Activated naive CD4-positive, alpha-beta T cell (primary cell): ENCODE measurements at places on chromosomes 13 and 19.

DNA sequence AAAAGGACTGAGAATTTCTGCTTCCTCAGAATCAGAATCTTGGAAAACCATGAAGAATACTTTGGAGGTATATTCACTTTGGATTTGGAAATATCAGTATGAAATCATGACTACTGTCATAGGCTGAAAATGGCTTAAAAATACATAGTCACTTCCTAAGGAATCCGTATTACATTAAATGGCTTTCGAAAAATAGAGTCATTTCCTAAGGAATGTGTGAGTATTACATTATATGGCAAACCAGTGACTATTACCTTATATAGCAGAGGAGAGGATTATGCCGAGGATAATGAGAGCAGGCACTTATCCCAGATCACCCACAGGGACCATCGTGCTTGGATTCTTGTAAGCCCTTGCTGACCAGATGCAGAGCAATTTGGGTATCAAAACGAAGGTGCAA, 1471.8 kb downstream of the EFNB2 start:
- DNase-seq = no peak

- no peak for DNase-seq
Measured at GRCh38 chr13:98500963-98501421, 75.9 kb downstream of the STK24 start.

DNA sequence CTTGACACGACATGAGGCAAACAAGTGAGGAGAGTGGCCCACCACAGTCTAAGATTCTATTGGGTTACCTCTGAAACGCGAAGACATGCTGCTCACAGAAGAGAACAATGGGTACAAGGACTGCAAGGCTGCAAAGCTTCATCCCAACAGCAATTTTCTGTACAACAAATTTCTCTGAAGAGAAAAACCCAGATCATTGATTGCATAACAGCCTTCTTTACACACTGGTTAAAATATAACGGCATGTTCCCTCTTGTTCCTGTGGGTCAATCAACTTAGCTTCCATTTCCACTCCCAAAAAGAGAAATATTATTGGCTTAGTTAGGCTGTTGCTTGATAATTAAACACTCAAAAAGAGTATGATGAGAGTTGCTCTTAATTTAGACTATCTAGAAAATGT, at the start of gene CPB2:
Gene CPB2 (minus strand): TSS at position 166 of the 400 bp plus-strand sequence. CDS start 24 bp downstream, at position 142.
- no peak for DNase-seq

- DNase-seq = no peak
Measured at GRCh38 chr13:42369071-42369797, 97.3 kb downstream of the AKAP11 start.

- no peak for DNase-seq
Measured at GRCh38 chr19:13701624-13702023, 62.7 kb upstream of the MRI1 start.

DNA sequence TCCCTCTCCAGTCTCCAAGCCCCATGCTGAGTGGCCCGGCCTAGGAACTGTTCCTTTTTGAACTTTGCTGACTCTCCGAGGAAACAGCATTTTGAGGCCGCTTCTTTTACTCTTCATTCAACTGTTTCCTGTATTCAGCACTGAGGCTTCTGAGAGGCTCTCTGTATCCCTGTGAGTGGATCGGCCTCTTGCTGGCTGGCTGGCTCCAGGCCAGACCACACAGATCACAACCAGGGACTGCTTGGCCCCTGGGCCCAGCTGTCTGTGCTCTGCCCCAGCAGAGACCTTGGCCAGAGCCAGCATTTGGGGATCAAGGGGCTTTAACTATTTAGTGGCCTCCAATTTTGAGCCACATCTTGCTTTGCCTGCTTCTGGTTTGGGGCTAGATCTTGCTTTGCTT, 75.6 kb upstream of the KL start:
- DNase-seq = no peak

DNA sequence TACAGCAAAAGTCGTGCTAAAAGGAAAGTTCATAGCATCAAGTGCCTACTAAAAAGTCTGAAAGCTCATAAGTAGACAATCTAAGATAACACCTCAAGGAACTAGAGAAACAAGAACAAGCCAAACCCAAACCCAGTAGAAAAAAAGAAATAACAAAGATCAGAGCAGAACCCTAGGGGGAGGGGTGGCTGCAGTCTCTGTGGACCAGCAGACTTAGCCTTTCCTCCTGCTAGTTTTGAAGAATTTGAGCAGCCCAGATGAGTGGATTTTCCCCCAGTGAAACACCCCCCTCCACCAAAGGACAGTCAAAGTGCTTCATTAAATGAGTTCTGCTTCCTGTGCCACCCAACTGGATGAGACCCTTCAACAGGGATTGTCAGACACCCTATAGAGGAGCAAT, 2.6 kb upstream of the ZNF486 start:
- no peak for DNase-seq

DNA sequence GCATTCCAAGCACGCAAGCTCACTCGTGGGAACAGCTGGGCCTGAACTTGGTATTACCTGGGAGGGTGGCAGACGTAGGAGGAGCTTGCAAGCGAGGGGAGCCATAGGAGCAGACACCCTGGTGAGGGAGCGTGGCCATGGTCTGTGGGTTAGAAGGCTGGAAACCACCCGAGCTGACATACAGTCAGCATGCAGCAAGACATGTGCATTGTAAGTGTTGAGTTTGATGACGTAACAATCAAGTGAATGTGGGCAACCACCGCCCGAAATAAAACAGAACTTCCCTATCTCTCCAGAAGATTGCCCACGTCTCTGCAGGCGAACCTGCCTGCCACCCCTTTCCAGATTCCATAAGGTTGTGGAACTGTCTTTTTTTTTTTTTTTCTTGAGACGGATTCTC, 26.8 kb downstream of the UBXN6 start:
- no peak for DNase-seq

DNA sequence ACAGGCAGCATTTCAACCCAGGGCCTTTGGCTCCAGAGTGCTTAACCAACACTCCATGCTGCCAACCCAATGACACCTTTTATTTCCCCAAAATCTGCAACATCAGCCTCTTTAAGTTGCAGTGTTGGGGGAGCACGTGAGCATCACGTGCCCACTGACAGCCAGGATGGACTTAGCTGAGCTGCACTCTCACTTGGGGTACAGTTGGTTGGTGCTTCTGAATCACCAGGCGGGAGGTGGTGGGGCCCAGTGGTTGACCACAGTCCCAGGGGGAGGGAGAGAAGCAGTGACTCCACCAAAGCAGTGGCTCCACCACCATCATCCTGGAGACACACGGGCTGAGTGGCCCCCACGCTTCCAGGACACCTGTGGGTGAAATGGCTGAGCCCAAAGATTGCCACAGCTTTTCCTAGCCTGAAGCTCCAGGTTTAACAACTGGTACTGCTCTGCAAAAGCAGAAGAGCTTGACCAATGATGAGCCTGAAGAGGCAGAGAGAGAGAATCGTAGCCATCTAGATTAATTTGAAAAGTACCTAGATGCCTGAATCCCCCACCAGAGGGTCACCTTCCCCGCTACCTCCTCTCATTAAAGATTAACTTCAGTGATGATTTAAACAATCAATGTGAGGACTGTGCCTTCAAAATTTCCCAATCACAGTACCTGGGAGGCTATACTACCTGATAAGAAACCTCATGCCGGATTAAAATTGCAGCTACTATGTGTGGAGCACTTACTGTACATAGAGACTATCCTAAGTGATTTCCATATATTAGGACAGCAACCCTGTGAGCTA, 193.8 kb downstream of the FOXO1 start:
- DNase-seq = no peak

GRCh38 chr19:45763691-45764294, 5.3 kb downstream of the SIX5 start:
- no peak for DNase-seq

DNA sequence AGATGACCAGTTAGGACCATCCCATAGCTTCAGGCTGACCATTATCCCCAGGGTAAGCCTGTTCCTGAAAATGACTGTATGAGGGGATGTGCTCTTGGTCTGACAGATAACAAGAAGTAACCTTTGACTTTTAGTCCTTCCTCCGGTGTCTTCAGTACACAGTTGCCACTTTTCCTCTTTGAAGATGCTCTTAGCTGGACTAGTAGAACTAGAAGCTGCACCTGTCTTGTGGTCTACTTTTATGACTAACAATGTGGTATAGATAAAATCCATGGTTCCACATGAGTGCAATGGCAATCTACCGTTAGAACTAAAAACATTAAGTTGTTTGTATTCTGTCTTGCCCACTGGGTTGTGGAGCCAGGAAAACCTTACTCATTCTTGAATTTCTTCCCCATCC, 5.9 kb upstream of the RUBCNL start:
- no peak for DNase-seq

DNA sequence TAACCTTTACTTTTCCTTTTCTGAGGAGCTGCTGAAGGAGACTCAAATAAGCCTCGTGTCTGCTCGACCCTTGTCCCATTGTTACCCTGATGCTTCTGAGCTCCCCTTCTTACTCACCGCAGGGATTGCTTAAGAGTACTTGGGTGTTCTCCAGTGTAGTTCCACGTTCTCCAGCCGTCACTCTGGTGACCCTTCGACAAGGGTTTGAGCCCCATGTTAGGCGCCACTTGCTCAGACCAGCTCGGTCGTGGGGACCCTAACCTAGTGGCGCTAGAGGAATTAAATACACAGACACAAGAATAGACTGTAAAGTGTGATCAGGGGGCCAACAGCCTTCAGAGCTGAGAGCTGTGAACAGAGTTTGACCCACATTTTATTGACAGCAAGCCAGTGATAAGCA, 10.3 kb downstream of the ZNF480 start:
- no peak for DNase-seq

DNA sequence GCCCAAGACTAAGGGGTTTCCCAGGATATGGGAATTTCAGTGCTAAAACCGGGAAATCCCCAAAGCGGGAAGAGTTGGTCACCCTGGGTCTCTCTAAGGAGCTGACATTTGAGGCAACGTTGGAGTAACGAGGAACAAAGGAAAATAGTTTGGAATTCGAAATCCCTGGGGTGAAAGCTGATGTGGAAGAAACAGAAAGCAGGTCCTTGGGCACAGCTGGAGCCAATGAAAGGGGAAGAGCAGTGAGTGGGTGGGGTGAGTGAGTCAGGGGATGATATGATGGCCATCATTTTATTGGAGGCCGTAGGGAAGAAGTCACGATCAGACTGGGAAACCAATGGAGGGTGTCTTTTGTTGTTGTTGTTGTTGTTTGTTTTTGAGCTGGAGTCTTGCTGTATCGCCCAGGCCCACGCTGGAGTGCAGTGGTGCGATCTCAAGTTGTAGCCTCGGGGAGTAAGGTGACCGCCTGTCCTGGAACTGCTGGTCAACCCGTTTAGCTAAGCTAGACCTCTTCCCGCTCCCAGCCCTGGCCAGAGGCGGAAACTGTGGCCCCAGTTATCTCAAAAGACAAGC, 3.4 kb upstream of the RFX2 start:
- DNase-seq = no peak

- peak; percentile 32 for DNase-seq
Measured at GRCh38 chr19:9323557-9323918, 441 bp upstream of the ZNF559 start.

GRCh38 chr19:18725841-18726770, 42.6 kb downstream of the CRTC1 start:
- no peak for DNase-seq

GRCh38 chr13:77016251-77016812, 10.6 kb downstream of the FBXL3 start:
- no peak for DNase-seq

DNA sequence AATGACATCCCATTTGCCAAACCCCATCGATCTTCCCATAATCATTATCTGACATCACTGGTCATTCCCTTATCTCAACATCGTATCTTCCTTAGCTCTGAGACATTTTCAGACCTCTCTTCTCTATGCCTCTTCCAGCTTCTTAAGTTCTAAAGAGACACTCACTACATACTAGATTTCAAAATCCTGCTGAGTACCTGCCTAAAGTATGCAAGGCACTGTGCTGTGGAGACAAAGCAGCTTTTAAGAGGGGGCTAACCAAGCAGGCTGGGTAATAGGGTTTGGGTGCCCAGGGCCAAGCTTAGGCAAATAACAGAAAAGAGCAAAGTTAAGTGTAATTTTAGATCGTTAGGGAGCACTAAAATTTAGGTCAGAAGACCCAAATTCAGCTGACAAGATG, 3.4 kb upstream of the POMP start:
- no peak for DNase-seq

DNA sequence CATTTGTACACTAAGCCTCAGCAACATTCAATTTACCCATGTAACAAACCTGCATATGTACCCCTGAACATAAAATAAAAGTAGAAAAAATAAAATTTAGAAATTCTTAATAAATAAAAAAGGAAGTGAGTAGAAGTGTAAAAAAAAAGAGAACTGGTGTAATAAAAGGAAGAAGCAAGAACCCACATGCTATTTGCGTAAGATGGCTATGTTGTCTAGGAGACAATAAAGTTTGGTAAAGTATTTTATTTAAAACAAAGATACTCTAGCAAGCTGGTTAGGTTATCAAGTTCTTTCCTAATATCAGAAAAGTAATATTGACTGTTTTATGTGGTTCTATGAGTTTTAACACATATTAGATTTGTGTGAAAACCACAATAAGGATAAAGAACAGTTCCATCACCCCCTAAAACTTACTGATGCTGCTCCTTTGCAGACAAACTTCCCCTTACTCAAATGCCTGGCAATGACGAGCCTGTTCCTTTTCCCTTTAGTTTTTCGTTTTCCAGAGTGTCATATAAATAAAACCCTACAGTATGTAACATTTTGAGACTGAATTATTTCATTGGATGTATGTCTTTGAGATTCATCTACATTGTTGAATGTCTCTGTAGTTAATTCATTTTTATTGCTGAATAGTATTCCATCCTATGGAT, 98.9 kb downstream of the TNFSF13B start:
- DNase-seq = no peak

GRCh38 chr13:26867451-26868091, 107.0 kb upstream of the GPR12 start:
- no peak for DNase-seq

GRCh38 chr19:54133312-54133956, 4.1 kb upstream of the CNOT3 start:
- no peak for DNase-seq

GRCh38 chr13:25415241-25415640, 43.5 kb downstream of the ATP8A2 start:
- no peak for DNase-seq

- peak; percentile 40 for DNase-seq
Measured at GRCh38 chr13:44576351-44577235, 463 bp upstream of the TSC22D1 start.

- no peak for DNase-seq
Measured at GRCh38 chr13:23231241-23231640, 50.5 kb downstream of the SGCG start.
